ENCODE measurements at places on chromosomes 3 and 15. TPM values are rescaled to one million over a fixed set of nuclear protein-coding genes. Genes with fewer than 3 reads are reported as not detected.

DNA sequence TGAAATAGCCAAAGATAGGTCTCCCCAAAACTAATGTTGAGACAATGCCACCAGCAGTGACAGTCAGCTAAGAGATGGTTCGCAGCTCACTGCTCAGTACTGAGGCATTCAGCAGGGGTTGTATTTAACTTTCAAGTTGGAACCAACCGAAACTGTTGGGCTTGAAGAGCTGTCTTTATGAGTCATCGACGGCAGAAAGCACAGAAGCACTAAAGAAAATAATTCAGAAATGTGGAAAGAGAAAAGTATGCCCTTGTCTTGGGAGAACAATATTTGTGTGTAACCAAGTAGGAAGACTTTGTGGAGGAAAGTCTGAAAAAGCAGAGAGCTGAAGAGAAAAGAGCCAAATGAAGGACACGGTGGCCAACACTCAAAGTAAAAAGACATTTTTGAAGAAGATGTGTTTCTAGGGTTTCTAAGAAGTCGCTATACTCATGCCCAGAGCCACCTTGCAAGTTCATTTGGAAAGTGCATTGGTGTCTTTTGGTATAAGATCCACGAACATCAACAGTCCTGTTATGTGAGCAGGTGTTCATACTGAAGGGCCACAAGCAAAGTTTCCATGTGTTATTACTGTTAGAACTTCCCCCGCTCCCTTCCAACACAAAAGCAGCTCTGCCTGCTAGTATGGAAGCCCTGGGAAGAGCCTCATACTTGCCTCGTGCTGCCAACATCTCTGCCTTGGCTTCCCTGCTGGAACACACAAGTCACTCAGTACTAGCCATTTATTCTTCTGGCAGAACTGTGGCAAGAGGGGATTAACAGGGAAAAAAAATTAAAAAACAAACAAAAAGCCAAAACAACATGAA is 4.1 kb upstream of the RARB start:
- DNase-seq = no peak

DNA sequence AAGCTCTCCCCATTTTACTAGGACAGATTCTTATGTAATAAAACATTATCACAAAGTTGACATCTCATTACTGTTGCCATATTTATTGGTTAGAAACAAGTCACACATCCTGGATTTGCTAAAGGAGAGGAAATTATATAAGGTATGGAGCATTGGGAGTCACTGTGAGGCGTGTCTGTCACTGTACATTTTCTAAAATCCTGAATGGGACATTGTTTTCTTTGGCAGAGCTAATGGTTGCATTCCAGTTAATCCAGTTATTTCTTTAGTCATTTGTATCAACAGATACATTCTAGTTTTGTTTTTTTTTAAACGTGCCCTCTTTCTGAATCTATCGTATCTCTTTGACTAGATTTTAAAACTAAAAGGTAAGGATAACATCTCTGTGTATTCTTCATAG is 70.2 kb upstream of the MITF start:
- DNase-seq = no peak

GRCh38 chr3:11690863-11691766 is 47.4 kb upstream of the VGLL4 start:
- DNase-seq = no peak

The CPN2 gene
- 0.19 TPM for polyA plus RNA-seq

DNA sequence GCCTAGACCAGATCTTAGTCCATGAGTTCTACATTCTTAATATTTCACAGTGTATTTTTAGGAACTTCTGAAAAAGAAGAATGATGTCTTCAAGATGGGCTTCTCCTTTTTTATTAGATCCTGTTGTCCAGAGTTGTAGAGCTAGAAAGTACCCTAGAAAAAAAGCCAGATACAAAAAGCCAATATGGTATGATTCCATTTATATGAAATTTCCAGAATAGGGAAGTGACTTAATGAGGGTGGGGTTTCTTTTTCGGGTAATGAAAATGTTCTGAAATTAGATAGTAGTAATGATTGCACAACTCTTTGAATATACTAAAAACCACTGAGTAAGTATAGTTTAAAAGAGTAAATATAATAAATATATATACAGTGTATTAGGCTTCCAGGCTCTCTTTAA is 116.9 kb downstream of the NFKBIZ start:
- DNase-seq = no peak

The UACA gene
- polyA plus RNA-seq = 86.6 TPM

- DNase-seq = no peak
These were observed 6.9 kb downstream of the MUC20 start for GRCh38 chr3:195727606-195728195.

Data from left renal cortex interstitium (tissue), 4 donors.